B cell (primary cell): ENCODE measurements at places on chromosomes 5 and 9. TPM values are rescaled to one million over a fixed set of nuclear protein-coding genes. Genes with fewer than 3 reads are reported as not detected.

The NIPAL4 gene
- total RNA-seq: 3.1 and 4.6 TPM in 2 replicates

The SLC12A7 gene
- 34.4 and 36.8 TPM in 2 replicates for total RNA-seq

The PIP5K1B gene
- total RNA-seq: 24.1 and 28.2 TPM in 2 replicates

The CCL21 gene
- not detected in 2 replicates for total RNA-seq

The FAM163B gene
- not detected in 2 replicates for total RNA-seq

The PCSK1 gene
- total RNA-seq: not detected in 2 replicates

GRCh38 chr5:17019324-17019723 lies 83.2 kb upstream of the MYO10 start:
- no peak overlapping the region for H3K4me3 ChIP-seq
- H3K4me1 ChIP-seq: no peaks in the 10 kb centered on the region
- H3K27ac ChIP-seq: no peak overlapping the region
- no peaks in the 10 kb centered on the region for H3K27me3 ChIP-seq
- no peak for DNase-seq

DNA sequence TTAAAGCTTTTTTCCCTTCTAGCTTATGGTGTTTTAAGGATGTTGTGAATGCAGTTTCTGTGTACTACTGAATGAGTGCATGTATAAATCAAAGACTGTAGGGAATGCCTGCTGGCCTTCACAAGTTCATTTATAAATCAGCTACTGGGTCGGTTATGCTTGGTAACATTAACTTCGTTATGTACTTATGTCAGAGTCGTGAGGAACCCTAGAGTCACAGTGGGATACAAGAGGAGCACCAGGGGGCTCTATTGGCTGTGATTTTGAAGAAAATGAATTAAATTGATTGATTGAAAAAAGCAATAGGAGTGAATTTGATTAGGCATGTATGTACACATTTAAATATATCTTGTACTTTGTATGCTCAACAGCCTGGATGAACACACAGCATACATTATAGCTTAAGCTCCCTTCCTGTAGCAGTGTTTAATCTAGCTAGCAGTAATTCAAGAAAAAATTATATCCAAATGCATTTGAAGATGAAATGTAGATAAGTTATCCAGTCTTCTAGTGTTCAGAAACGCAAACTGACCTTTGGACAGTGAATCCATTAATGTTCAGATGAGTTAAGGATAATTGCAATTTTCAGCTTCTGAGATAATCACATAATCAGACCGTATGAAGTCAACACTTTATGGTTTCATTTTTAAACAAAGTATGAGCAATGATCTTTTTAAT lies 204.2 kb downstream of the KDM4C start:
- no peak overlapping the region for H3K4me3 ChIP-seq
- no peaks in the 10 kb centered on the region for H3K27me3 ChIP-seq
- H3K36me3 ChIP-seq: peaks cover 23% of the 10 kb centered on the region
- H3K27ac ChIP-seq: no peak overlapping the region

GRCh38 chr5:64637837-64638443 lies 52.4 kb upstream of the SHISAL2B start:
- no peaks in the 10 kb centered on the region for H3K27me3 ChIP-seq
- no peaks in the 10 kb centered on the region for H3K36me3 ChIP-seq
- no peak overlapping the region for H3K4me3 ChIP-seq
- no peak overlapping the region for H3K27ac ChIP-seq
- H3K4me1 ChIP-seq: no peaks in the 10 kb centered on the region
- no peak for DNase-seq

GRCh38 chr9:78539904-78540303 lies 243.0 kb downstream of the PSAT1 start:
- no peaks in the 10 kb centered on the region for H3K27me3 ChIP-seq
- no peaks in the 10 kb centered on the region for H3K4me1 ChIP-seq
- no peak overlapping the region for H3K27ac ChIP-seq
- no peak overlapping the region for H3K4me3 ChIP-seq
- DNase-seq: no peak

DNA sequence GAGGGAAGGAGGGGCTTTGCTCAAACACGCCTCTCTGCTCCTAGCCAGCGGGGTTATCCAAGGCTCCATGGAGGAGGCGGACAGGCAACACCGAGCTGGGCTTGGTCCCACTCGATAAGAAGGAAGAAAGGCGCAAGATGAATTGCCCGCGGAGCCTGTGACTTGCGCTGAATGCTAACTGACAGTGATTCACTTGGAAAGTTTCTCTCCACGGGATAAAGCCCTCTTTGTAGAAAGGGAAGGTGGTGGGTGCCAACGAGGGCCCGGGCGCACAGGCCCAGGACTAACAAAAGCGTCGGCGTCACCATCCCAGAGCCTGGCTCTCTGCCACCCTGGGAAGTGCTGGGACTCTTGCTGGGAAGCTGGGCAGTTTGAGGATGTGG lies 76.0 kb downstream of the VAV2 start:
- no peaks in the 10 kb centered on the region for H3K27me3 ChIP-seq
- DNase-seq: no peak

- no peak overlapping the region for H3K4me3 ChIP-seq
- H3K27ac ChIP-seq: no peak overlapping the region
- no peaks in the 10 kb centered on the region for H3K4me1 ChIP-seq
Observed at GRCh38 chr5:127665641-127666040, 16.8 kb downstream of the CTXN3 start.

GRCh38 chr9:133825555-133826218 lies 87.5 kb upstream of the SARDH start:
- no peak overlapping the region for H3K4me3 ChIP-seq
- no peak for DNase-seq
- no peaks in the 10 kb centered on the region for H3K27me3 ChIP-seq
- H3K36me3 ChIP-seq: no peaks in the 10 kb centered on the region
- peaks cover 48% of the 10 kb centered on the region for H3K4me1 ChIP-seq
- H3K27ac ChIP-seq: peak overlapping the region; percentile 18

- no peaks in the 10 kb centered on the region for H3K27me3 ChIP-seq
- no peaks in the 10 kb centered on the region for H3K36me3 ChIP-seq
- DNase-seq: no peak
- H3K4me3 ChIP-seq: no peak overlapping the region
- H3K4me1 ChIP-seq: no peaks in the 10 kb centered on the region
Observed at GRCh38 chr9:89037346-89037745, 46.1 kb downstream of the S1PR3 start.

GRCh38 chr5:143229896-143230675 lies 173.4 kb downstream of the NR3C1 start:
- no peaks in the 10 kb centered on the region for H3K27me3 ChIP-seq
- no peak overlapping the region for H3K4me3 ChIP-seq
- no peaks in the 10 kb centered on the region for H3K36me3 ChIP-seq
- peaks cover 16% of the 10 kb centered on the region for H3K4me1 ChIP-seq
- peak; percentile 44 for DNase-seq

GRCh38 chr5:89060768-89061167 lies 177.8 kb upstream of the MEF2C start:
- no peaks in the 10 kb centered on the region for H3K36me3 ChIP-seq
- no peak overlapping the region for H3K27ac ChIP-seq
- H3K27me3 ChIP-seq: no peaks in the 10 kb centered on the region

DNA sequence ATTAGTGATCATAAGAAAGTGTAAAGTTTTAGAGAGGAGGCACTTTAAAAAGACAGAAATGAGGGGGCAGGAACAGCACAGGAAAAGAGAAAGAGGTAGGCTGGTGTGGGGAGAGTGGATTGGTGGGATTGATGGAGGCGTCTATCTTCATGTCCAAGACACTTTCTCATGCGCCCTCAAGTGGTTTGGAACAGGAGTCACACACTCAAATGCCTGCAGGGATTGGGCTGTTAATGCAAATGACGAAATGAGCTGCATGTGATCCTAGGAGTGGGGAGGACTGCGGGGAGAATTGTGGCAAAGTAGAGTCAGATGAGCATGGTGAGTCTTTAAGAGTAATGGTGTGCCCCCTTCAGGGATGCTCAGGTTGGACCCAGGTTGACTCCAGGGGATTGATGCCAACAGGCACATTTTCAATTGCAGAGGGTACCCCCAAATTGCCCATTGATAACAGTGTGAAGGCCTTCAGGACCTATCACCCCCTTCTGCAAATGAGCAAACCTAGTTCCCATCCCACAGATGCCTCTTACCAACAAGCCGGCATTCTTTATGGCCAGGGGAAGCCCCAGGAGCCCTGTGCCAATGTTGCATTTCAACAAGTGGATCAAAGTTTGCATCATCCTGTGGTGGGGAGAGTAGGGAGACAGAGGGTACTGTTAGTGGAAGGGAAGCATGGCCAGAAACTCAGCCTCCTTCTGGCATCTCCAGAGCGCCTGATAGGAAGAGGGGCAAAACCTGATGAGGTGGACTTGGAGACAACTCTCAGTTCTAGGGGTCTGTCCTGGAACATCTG lies 5.3 kb downstream of the SLC36A3 start:
- H3K27me3 ChIP-seq: no peaks in the 10 kb centered on the region
- H3K27ac ChIP-seq: no peak overlapping the region
- H3K4me1 ChIP-seq: no peaks in the 10 kb centered on the region
- no peaks in the 10 kb centered on the region for H3K36me3 ChIP-seq

DNA sequence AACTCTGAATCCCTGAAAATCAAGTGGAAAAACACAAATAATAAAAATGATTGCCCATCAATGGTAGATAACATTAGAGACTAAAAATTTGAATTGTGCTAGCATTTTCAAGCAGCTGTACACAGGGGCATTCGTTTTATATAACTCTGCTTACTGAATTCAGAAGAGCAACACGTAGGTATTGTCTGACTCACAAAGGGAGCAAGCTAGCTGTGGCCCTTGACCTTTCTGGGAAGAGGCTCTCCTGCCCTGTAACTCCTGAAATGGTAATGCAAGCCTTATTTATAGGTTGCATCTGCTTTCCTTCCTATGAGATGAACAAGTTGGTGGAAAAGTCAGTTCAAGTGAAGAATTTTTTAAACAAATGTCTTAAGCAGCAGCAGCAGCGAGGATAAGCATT lies 218.7 kb upstream of the EFNA5 start:
- no peaks in the 10 kb centered on the region for H3K27me3 ChIP-seq
- no peaks in the 10 kb centered on the region for H3K36me3 ChIP-seq
- DNase-seq: no peak
- H3K4me3 ChIP-seq: no peak overlapping the region
- no peak overlapping the region for H3K27ac ChIP-seq

DNA sequence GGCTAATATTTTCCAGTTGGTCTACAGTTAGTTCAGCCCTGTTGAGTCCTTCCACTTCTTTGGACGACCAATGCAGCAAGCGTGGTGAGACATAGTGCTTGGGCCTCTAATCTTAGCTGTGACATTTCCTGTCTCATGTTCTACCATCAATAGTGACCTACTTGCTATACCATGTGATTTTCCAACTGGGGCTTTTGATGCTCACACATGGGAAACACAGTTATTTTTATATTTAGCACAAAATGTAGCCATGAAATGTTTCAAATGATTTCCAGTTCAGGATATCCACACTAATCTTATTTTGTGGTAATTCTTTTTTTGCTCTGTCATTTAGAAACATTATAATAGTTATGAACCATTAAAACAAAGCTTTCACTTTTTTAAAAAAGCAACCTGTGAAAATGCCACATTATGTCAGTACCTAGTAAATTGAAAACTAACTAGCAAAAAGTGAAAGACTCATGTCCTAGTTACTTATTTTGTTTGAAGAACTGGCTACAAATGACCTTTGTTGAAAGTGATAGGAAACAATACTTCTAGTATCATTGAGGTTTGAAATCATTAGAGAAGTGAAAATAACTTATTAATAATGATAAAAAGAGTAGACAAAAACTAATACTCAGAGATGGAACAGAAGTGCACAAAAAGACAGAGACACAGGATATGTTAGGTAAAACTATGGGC lies 18.3 kb downstream of the MARCHF3 start:
- H3K4me3 ChIP-seq: no peak overlapping the region
- no peaks in the 10 kb centered on the region for H3K27me3 ChIP-seq
- H3K4me1 ChIP-seq: peaks cover 53% of the 10 kb centered on the region
- no peak for DNase-seq

GRCh38 chr5:81505672-81506071 lies 111.7 kb upstream of the ACOT12 start:
- H3K36me3 ChIP-seq: no peaks in the 10 kb centered on the region
- H3K4me1 ChIP-seq: no peaks in the 10 kb centered on the region
- H3K27ac ChIP-seq: no peak overlapping the region
- H3K4me3 ChIP-seq: no peak overlapping the region
- H3K27me3 ChIP-seq: no peaks in the 10 kb centered on the region
- no peak for DNase-seq

GRCh38 chr5:133818031-133818431 lies 150.4 kb downstream of the C5orf15 start:
- no peak for DNase-seq
- no peak overlapping the region for H3K27ac ChIP-seq
- H3K4me3 ChIP-seq: no peak overlapping the region
- H3K4me1 ChIP-seq: no peaks in the 10 kb centered on the region
- no peaks in the 10 kb centered on the region for H3K36me3 ChIP-seq

DNA sequence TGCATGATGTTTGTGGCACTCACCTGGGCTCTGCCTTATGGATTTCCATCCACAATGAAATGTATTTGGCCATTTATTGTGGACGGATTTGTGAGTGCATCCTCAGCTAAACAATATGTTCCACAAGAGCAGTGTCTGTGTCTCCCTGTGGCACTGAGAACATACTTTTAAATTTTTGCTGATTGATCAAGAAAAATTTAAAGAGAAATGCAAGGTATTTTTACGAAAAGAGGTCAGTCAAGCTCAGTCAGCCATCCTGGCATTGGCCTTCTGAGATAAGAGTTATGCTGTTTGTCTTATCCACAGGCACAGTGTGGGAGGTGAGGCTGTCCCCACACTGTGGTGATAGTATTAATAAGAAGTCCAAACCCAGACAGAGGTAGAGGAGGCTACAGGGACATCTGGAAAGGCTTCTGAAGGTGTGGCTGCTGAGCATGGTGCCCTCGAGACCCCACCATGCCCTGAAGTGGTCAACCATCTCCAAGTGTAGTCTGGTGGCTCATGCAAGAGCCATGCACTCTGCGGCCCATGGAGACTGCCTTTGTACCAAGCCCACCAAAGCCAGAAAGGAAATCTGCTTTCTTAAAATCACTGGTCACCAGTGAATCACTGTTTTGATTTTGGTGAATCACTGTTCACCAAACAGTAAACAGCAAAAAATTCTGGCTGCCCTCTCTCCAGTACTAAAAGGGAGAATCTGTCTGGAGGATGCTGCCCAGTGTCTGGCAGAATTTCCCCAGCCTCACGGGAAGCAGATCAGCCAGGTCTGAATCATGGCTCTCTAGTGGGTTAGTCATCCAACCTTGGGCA lies 28.8 kb downstream of the SPOCK1 start:
- H3K4me1 ChIP-seq: no peaks in the 10 kb centered on the region
- no peak for DNase-seq

GRCh38 chr9:37656936-37657335 lies 6.2 kb downstream of the FRMPD1 start:
- no peak for DNase-seq
- no peaks in the 10 kb centered on the region for H3K4me1 ChIP-seq
- H3K27ac ChIP-seq: no peak overlapping the region
- H3K27me3 ChIP-seq: peaks cover 14% of the 10 kb centered on the region
- no peaks in the 10 kb centered on the region for H3K36me3 ChIP-seq

GRCh38 chr5:69046375-69046957 lies 47.3 kb upstream of the SLC30A5 start:
- H3K4me1 ChIP-seq: no peaks in the 10 kb centered on the region
- no peak overlapping the region for H3K4me3 ChIP-seq
- H3K36me3 ChIP-seq: no peaks in the 10 kb centered on the region
- H3K27ac ChIP-seq: no peak overlapping the region
- no peak for DNase-seq
- no peaks in the 10 kb centered on the region for H3K27me3 ChIP-seq

GRCh38 chr9:132443951-132444607 lies 34.1 kb downstream of the CFAP77 start:
- H3K27me3 ChIP-seq: no peaks in the 10 kb centered on the region
- no peak overlapping the region for H3K4me3 ChIP-seq
- no peaks in the 10 kb centered on the region for H3K36me3 ChIP-seq
- DNase-seq: no peak
- no peaks in the 10 kb centered on the region for H3K4me1 ChIP-seq

- H3K27me3 ChIP-seq: no peaks in the 10 kb centered on the region
- H3K27ac ChIP-seq: no peak overlapping the region
- DNase-seq: no peak
- H3K4me1 ChIP-seq: no peaks in the 10 kb centered on the region
- H3K4me3 ChIP-seq: no peak overlapping the region
- no peaks in the 10 kb centered on the region for H3K36me3 ChIP-seq
Observed at GRCh38 chr9:79980432-79980831, 408.7 kb downstream of the TLE4 start.
